Common myeloid progenitor, CD34-positive (primary cell): ENCODE measurements at places on chromosomes 11 and 22.
A peak's percentile ranks its signal among the peaks of the same experiment; 100 is the strongest.

- DNase-seq = no peak
These were observed 287.4 kb downstream of the BUD13 start for GRCh38 chr11:116485425-116485824.

DNA sequence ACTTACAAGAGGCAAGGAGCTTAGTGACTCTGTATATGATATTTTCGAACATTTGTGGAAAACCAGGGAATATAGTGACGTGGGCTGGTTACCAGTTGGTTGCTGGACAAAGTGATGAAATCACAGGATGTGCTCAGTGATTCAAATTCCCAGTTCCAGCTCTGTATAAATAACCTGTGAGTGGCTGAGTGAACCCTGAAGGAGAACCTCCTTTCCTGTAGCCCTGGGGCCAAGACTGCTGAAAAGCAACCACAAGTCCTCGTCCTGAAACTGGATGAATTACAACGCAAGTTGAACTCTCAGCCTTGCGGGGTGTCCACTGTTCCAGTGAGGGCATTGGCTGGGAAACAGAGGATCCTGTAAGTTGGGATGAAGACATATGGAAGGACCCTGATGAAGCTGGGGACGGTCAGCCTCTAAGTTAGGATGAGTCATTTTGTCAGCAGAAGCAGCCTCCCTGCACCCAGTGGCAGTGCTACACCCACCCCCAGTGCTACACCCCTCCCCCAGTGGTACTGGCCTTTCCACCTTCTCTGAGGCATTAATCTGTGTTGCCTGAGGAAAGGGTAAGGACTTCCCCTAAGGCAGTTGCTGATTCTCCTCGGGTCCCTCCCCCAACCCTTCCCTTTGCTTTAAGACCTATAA lies 22.0 kb upstream of the CD81 start:
- DNase-seq = no peak

DNA sequence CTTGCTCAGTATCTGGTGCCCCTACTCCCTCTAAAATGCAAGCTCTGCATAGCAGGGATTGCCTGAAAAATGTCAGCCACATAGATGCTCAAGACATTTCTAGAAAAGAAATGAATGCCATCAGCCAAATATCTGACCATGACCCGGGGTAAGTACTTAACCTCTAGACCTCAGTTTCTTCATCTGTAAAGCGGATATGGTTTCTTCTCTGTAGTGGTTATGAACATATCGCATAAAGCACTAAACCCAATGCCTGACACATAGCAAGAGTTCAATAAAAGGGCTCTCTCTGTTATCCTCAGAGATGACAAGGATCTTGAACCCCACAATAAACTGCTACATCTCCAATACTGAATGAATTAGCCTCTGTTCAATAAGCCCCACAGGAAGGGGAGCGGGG lies 122.6 kb downstream of the ABTB2 start:
- DNase-seq = no peak

DNA sequence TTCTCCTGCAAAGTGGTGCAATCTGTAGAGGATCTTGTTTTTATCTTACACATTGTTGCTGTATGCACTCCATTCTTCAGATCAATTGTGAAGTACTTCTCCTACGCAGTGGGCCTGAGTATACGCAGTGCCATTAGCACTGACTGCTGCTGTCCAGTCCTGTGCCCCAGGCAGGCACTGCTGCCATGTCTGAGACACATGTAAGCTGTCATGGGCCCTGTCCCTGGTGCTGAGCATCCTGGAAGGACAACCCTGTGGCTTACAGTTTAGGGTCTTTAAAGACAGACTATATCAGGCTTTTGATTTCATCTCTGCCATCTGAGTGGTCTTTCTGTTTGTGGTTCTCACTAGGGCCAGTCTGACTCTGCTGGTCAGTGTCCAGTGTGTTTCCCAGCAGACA lies 44.8 kb upstream of the PTPN5 start:
- no peak for DNase-seq

GRCh38 chr11:121727942-121728341 lies 275.2 kb upstream of the SORL1-AS1 start:
- DNase-seq = no peak

- no peak for DNase-seq
These were observed 24.6 kb downstream of the LRFN4 start for GRCh38 chr11:66881451-66881835.

DNA sequence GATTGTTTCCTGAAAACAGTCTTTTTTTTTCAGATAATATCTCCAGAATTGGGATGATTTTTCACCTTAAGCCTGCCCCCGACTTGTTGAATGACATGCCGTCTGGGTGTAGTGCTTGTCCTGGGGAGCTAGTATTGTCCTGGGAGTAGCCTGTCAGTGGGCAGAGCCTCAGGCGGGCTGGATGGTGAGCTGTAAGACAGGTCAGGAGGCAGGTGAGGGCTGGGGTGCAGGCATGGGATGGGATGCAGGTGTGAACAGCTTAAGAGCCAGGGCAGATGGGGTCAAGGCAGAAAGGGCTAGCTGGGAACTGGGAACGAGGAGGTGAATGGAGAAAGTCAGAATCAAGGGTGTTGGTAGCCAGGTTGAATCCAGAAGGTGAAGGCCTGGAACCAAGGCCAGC lies 200.2 kb downstream of the CSNK2A3 start:
- no peak for DNase-seq

GRCh38 chr11:19866521-19866920 lies 153.9 kb downstream of the NAV2 start:
- DNase-seq = no peak

DNA sequence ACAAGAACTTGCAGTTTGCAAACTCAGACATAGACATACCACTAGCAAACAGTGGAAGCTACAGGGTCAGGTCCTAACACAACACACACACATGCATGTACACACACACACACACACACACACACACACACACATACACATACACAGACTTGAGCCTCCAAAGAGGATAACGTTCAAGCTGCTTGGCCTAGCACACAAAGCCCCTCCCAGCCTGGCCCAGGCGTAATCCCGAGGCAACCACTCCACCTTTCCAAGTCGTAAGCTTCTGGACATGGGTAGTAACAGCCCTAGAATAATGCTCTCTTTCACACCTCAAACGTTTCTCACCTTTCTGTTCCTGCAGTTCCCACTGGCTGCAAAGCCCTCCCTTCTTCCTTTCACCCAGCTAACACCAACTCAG lies 88.6 kb downstream of the LARGE1 start:
- DNase-seq = no peak

DNA sequence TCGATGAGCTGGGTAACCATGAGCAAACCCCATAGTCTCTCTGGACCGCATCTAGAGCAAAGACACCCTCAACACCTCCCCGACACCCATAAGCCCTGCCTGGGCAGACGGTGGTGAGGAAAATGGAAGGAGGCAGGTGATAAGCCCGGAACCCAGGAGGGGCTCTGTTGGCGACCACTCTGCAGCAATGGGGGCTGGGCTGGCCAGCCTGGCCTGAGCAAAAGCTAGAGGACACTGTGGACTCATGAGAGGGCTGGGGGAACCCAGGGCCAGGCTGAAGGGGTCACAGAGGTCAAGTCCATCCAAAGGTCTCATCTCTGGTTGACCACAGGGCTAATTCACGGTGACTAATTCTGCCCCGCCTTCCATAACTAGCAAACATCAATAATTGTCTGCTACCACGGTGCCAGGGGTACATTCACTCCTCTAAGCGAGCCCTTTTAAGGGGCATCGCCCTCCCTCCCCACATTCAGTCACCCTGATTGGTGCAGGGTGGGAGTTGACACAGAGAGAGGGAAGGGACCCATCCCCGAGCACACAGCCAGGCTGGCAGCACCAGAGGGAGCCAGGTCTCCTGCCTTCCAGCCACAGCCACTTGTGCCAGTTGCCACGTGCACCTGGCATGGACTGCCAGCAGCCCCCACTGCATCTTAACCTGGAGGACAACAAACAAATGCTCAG lies 4.0 kb downstream of the PYGM start:
- DNase-seq = no peak

GRCh38 chr11:94910779-94911178 lies 62.6 kb downstream of the CWC15 start:
- no peak for DNase-seq

DNA sequence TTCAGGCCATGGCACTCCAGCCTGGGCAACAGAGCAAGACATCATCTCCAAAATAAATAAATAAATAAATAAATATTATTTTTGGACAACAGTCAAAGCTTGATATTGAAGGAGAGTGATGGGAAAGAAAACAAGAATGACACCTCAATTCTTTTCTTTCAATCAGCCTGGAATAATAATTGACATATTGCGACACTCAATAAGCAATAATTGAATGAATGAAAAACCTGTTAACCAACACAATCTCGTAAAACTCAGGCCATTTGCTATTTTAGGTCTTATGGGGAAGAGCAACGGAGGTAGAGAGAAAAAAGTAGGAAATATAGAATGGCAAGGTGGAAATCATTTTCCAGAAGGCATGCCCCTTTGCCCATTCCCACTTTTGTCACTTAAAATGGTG lies 10.5 kb upstream of the RBFOX2 start:
- DNase-seq = no peak

DNA sequence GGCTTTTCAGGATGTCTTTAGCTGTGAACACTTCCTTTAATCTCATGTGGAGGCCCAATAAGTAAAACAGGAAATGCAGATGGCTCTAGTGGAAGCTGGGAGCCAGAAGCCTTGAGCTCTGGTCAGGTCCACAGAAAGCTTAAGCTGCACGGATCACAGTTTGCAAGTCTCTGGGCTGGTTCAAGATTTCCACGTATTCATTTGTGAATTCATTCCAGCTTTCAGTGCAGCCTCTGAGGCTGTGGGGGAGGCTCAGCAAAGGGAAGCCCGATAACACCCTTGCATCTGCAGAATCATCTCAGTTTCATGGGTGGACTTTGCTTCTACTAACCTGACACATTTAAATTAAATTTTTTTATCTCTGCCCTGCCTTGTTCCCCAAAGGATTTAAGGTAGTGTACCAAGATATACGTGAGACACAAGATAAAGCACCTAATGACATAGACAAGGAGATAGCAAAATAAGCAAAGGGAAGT lies 65.6 kb downstream of the ISX start:
- DNase-seq = peak; percentile 14

DNA sequence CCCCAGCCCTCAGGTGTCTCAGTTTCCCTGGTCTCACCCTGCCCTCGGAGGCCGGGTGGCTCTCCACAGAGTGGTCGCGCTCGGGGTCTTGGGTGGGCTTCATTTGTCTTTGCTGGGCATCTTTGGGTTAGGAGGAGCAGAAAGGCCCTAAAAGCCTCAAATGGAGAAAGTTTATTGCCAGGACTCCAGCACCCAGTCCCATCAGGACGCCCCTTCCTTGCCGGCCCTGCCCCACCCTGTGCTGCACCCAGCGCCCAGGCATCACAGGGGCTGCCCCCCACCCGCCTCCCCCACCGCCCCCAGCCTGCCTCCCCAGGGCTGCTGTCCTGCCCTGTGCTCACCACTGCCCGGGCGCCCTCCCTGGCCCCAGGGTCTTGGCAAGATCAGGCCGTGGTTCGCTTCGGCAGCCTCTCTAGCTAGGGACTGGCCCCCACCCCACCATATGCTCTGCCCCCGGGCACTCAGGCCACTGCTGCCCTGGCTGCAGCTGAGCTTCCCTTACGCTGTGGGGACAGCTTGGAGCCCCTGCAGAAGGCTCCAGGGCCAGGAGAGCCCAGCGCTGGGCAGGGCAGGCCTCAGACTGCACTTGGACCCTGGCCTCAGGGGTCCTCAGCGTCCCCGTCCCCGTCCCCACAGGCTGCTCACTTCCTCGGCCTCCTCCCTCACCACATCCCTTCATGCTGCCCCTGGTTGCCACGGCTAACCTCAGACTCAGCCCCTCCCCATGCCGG lies 31.4 kb downstream of the MOB2 start:
- DNase-seq = no peak
